M059J (cell line): ENCODE measurements at places on chromosomes 12 and 14.

GRCh38 chr14:95398630-95399547, 79.2 kb upstream of the CLMN start:
- no peak for DNase-seq

DNA sequence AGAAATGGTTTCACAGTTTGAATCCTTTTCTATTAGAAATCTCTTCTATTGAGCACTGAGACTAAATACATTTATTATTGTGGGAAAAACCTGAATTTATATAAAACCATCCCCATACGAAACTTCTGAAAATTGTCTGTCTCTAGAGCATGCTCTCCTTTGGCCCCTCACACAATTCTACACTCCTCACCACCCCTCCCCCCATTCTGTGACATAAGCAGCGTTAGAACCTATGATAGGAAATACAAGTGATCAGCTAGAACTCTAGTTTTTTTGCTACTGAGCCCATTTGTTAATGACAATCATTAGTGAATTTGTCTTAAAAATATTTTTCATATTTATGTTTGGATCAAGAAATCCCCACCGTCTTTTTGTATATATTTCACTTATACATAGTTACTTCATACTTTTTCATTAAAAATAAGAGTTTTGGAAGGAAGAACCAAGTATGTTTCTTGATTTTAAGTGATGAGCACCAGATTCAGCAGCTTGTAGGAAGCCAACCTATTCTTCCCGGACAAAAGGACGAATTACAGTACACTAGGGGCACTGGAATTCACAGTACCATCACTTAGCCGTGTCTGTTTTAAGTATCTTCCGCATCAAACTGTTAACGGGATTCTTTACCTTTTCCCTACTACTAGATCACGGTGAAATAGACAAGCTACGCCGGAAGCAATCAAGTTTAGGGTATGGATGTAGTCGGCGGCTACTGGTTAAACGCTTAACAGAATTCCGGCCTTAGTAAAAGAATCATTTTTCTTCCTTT, 724 bp downstream of the GTSF1 start:
- no peak for DNase-seq

- no peak for DNase-seq
Observed at GRCh38 chr12:54363618-54364017, 668 bp downstream of the GPR84 start.

GRCh38 chr14:99119554-99120525, 152.2 kb downstream of the BCL11B start:
- no peak for DNase-seq

DNA sequence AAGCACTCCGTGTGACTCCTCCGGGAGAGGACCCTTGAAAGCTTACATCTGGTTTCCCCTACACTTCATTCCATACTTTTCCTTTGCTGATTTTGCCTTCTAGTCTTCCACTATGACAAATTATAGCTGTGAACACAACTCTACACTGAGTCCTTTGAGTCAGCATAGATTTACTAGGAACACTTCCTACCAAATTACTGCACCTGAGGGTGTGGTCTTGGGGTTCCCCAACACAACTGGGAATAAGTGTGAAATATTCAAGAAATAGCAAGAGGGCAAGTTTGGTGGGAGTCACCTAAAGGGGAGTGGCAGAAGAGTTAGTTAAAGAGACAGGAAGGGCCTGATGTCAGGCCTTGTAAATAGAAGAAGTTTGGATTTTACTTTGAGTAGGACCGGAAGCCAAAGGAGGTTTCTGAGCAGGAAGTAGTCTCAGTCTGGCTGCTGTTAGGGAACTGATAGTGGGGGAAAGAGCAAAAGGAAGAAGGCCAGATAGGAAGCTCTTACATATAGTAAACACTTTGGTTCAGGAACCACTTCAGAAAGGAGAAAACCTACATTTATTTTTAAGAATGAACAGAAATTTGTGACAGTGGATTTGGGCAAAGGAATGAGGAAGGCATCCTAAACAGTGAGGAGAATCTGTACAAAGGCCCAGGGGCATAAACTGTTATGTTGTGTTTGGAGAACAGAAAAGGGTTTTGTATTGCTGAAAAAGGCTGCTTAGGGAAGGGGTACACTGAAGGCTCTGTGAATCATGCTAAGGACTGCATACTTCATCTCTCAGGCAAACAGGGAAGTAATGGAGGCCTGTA, 14.2 kb downstream of the SEL1L start:
- DNase-seq: no peak

DNA sequence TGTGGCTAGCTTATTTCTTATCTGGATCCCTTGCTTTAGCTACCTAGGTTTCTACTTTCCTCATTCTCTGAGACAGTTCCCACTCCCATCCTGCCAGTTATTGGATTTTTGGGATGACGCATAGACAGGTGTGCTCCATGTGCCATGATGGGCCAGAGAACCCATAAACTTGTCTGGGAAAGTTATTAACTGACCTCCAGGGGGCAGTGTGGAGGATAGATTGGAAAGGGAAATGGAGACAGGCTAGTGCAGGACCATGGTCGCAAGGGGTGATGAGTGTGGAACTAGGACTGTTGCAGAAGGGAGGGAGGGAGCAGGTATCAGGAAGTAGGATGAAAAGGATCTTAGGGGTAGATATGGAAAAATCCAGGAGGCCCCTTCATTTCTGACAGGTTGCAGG, 80.3 kb downstream of the ESRRB start:
- DNase-seq: peak; percentile 30

DNA sequence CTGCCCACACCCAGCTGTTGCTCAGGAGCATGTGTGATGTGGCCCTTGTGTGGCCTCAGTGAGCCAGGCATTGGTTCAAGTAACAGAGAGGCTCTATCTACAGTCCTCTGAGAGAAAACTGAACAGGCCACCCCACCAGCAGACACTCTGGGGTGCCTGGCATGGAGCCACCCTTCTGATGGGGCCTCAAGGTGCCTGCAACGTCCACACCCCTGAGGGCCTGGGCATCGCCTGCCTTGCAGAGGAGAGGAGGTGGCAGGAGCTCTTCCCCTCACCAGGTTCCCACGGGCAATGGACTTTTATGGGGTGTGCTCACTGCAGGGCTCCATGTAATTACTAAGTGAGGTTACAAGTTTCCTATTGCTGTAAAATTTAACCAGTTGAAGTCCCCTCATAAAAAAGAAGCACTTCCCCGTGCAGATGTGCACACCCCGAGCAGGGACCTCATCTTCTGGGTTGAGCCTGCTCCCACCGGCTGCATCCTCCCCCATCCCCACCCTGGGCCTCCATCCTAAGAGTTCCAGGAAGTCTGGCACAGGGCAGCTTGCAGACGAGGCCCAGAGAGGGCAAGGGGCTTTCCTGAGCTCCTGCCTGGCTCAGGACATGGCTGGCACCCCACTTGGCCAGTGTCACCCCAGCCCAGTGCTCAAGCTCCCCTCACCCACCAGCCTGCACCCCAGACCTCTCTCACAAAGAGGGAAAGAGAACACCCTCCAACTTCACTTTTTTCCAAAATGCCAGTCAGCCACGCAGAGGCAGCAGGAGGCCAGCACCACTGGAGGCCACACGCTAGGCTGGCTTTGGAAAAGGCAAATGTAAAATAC, 270.4 kb upstream of the RTL1 start:
- no peak for DNase-seq
